Ammon's horn (tissue), 1 donor: ENCODE measurements at places on chromosomes 11 and 22.

DNA sequence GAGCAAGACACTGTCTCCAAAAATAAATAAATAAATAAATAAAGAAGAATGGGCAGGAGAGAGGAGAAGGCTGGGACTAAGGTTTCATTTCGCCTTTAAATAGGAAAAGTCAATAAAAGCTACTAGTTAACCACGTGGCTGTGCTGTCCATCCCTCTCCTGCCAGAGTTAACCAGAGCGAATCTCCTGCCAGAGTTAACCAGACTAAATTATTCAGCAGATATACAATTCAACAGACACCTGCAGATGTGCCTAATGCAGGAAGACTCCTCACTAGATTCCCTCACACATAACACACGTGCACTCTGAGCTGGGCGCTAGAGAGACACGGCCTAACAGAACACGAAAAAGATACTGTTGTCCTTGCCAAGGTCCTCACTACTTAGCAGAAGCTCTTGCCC is 156.1 kb downstream of the IGLL1 start:
- DNase-seq, result no peak

GRCh38 chr11:86804951-86805350 is 4.6 kb downstream of the PRSS23 start:
- no peak for DNase-seq

- no peak for DNase-seq
Measured at GRCh38 chr11:66951927-66952337, 6.3 kb downstream of the PC start.

- peak; percentile 75 for DNase-seq
Measured at GRCh38 chr11:57787920-57788702, 26.5 kb downstream of the CTNND1 start.

DNA sequence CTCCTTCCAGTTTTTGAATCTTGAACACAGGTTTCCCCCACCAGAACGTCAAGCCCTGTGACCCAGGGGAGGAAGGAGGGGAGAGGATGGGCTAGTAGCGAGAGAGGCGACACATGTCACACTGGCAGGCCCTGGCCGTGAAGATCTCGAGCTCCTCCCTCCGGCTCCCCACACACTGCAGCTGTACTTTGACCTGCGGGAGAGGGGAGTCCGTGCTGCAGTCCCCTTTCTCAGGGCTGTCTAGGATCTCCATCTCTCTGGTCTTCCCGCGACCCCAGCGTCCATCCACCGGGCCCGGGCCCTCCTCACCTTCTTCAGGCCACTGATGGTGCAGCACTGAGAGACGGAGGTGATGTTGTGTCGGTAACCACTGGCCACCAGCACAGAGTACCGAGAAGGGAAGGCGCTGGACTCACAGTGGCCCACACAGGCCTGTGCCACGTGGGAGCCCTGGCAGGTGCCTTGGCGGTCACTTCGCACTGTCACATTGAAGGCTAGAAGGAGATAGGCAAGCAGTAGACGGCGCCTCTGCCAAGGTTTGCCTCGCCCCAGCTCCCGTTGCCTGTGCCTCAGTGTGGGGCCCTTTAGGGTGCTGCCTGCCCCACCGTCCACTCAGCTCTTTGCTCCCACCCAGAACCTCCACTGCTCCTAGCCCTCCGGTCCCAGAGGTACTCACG is 873 bp downstream of the GPHA2 start:
- DNase-seq, result no peak

DNA sequence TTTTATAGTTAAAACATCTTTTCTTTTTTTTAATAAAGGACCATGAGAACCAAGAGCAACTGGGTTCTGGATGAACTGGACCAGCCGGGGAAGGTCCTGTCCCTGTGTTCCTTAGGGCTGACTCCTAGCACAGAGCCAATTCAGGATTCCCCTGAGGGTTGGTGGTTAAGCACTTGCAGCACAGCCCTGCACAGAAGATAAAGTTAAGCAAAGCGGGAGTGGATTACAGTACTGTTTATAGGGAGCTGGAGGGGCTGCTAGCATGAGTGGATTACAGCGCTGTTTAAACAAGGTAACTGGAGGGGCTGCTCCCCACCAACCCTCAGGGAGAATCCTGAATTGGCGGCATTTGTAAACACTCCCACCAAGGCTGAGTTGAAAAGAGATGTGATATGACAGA is 90.6 kb downstream of the CELSR1 start:
- no peak for DNase-seq

GRCh38 chr22:23874871-23875270 is 17.2 kb downstream of the SLC2A11 start:
- no peak for DNase-seq

- no peak for DNase-seq
Measured at GRCh38 chr22:38788846-38789245, 5.1 kb downstream of the DNAL4 start.

GRCh38 chr11:81658722-81659121 is 1074.9 kb downstream of the FAM181B start:
- no peak for DNase-seq

DNA sequence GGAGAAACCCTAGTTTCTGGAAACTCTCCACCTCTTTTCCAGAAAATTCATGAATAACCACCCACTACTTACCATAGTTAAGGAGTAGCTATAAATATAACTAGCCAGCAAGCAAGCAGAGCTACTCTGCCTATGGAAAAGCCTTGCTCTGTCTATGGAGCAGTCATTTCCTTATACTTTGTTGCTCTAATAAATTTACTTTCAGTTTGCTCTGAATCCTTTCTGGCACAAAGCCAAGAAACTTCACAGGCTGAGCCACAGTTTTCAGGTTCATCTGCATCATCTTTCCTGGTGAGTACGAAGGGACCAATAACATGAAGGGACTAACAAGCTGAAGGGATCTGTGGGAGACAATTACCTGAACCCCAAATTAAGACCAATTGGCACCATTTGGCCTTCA is 4.6 kb downstream of the OR4C45 start:
- no peak for DNase-seq

DNA sequence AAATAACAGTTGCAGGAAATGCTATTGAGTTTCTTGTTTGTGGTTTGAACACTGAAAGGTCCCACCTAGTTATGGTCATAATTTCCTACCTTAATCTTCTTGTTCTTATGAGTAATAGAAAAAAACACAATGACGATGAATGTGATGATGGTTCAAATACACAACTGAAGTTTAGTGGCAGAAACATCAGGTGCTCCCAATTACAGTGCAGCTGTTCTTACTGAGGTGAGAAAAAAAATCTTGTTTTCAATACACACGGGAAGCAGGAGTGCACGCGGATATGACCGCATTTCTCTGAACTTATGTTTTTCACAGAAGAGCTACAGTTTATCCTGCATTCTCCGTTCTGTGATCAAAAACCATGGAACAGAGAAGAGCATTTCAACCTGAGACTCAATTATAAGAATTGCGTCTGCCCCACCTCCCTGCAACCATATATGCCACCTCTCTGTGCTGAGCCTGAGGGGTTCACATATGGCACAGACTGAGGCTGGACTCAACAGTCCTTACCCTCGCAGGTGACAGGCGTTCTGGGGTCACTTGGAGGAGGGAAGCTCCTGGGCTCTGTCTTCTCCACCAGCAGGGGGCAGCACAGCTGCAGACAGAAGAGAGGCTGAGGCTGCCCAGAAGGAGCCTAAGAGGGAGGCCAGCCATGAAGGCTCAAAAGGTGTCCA is 99.7 kb upstream of the IGLL5 start:
- DNase-seq, result peak; percentile 42

- no peak for DNase-seq
Measured at GRCh38 chr11:47338396-47339241, 13.9 kb downstream of the MYBPC3 start.

GRCh38 chr22:41746567-41747400 is 47.5 kb downstream of the MEI1 start:
- DNase-seq, result peak; percentile 87

GRCh38 chr22:39313258-39314001 is 6.0 kb downstream of the RPL3 start:
- DNase-seq, result no peak

GRCh38 chr22:47237890-47238480 is 475.5 kb downstream of the TBC1D22A start:
- no peak for DNase-seq

GRCh38 chr11:67303835-67304411 is 593 bp downstream of the SSH3 start:
- DNase-seq, result no peak

- no peak for DNase-seq
Measured at GRCh38 chr11:104688731-104689130, 209.5 kb downstream of the CASP12 start.

- DNase-seq, result no peak
Measured at GRCh38 chr11:69392104-69392653, 89.3 kb upstream of the LINC01488 start.

DNA sequence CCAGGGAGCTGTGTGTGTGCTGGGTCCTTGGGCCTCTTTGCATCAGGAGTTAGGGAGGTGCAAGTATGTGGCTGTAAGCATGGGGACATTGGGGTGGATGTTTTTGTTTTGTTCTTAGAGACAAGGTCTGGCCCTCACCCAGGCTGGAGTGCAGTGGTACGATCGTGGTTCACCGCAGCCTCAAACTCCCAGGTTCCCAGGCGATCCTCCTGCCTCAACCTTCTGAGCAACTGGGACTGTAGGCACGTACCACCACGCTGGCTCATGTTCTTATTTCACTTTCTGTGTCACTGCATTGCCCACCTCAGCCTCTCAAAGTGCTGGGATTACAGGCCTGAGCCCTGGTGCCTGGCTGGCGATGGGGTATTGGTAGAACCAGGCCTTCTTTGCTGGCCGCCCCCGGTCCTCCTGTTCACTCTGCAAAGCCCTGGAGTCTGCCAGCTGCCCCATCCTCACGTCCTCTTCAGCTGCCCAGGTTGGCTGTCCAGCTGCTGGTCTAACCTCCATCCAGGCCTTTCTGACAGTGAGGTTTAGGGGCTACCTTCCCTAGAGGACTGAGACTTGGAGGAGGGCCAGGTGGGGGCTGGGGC is 851 bp upstream of the GRAMD4 start:
- DNase-seq, result no peak

- DNase-seq, result peak; percentile 33
Measured at GRCh38 chr22:46660604-46661201, 40.5 kb downstream of the GRAMD4 start.

DNA sequence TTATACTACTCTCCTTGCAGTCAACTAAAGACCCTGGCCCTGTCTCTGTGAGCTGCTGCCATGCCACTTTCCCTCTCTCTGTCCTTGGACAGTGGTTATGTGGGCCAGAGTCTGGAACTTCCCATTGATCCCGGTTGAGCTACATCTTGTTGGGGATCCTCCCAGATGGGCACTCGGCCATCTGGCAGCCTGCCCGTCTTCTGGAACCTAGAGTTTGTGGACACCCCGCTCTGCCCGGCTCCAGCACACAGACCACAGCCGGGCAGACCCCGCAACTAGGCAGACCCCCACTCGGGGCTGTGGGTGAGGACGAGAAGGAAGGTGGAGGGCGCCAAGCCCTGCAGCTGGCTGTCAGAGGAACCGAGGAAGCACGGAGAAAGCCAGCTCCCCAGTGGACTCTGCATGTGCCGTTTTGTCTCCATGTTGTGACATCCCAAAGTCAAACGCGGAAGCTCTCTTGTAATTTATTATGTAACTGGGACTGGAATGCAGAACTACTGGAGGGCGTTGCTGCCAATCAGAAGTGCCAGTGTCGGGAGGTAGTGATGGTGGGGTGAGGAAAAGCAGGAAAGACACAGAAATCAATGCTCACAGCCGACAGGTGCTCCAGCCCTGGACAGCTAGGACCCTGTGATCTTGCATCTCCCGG is 207.7 kb downstream of the CEP164 start:
- peak; percentile 80 for DNase-seq
